ENCODE measurements at places on chromosomes 13 and 19.

DNA sequence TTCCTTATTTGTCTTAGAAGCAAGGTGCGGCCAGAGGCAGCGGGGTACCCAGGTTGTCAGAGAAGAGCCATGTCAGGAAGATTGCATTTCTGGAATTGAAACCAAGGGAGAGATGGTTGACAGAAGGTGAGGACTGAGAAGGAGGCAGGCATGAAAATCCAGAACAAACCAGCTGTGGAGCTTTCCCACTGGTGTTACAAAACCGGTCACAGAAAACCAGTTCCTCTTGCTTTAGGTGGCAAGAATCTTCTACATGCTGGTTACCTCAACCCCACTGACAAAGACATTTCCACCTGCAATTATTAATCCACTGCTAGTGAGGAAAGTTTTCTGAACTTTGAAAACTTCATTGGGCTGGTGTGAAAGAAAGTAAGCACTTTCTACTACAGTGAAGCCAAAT, 64.0 kb upstream of the MED4 start:
- DNase-seq, result no peak

- DNase-seq, result peak; percentile 43
These were observed 66.3 kb downstream of the MAP4K1 start for GRCh38 chr19:38551450-38551813.

DNA sequence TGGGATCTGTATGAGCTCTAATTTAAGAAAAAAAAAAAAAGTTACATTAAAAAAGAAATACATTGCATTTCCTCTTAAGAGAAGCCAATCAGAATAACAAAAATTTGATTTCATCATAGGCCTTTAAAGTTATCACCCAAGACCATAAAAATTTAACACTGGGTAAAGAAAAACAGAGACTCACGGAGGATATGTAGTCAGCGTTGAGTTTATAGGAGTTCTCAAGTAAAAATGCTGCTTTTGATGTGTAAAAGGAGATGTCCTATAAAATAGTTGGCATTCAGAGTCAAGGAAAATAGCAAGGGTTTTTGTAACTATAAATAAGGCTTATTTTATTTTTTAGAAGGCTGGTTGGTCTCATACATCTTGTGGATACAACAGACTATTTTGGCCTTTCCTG, 191.1 kb downstream of the EFNB2 start:
- no peak for DNase-seq

DNA sequence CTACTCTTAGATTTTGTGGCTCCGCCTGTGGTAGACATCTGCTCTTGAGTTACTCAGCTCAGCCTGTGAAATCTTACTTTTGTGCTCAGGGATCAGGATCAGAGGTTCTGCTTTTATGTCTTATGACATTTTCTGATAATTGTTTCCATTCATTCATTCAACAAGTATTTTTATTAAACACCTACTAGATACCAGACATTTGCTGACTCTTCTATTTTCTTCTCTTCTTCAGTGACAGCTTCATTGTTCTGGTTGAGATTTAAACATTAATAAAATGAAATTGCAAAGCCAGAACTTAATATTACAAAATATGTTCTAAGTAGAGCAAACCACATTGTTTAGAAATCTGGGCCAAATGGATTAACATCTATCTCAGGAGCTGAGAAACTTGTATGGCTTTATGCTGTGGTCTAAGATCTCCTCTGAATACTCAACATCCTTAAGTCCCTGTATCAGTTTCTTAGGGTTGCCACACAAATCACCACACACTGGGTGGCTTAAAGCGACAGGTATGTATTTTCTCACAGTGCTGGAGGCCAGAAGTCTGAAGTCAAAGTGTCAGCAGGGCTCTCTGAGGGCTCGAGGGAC, 15.8 kb upstream of the MICU2 start:
- DNase-seq, result no peak

DNA sequence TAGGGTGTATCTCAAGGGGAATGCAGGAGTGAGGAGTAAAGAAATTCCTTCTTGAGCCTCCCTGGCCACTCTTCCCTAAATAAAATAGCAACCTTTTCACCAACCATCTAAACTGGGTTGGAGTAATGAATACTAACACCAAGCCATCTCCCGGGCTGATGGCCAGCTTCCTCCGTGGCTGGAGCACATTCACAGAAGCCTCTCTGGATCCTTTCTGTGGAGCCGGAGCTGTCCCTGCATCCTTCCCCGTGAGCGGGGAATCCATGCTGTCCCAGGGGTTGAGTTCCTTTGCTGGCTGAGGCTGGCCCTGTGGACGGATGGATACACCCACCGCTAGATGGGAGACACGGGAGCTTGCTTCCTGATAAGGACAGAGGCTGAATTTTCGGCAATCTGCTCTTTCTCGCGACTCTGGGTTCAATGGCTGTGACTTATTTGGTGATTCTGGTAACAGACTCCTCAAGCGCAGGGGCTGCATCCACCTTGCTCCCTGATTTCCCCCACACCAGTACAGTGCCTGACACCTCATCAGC, 370.3 kb downstream of the ZNF536 start:
- no peak for DNase-seq

DNA sequence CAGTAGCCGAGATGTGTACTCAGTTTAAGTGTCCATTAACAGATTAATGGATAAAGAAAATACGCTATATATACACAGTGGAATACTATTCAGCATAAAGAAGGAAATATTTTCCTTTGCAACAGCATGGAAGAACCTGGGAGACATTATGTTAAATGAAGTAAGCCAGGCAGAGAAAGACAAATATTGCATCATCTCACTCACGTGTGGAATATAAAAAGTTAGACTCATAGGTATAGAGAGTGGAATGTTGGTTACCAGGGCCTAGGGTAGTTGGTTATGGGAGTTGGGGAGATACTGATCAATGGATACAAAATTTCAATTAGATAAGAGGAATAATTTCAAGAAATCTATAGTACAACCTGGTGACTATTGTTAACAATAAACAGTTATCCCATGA, 210.1 kb downstream of the MAB21L1 start:
- DNase-seq, result no peak

- DNase-seq, result no peak
These were observed 10.6 kb downstream of the CSNK1A1L start for GRCh38 chr13:37094840-37095239.

- DNase-seq, result no peak
These were observed 1.6 kb downstream of the ZSCAN5A start for GRCh38 chr19:56312787-56313657.

DNA sequence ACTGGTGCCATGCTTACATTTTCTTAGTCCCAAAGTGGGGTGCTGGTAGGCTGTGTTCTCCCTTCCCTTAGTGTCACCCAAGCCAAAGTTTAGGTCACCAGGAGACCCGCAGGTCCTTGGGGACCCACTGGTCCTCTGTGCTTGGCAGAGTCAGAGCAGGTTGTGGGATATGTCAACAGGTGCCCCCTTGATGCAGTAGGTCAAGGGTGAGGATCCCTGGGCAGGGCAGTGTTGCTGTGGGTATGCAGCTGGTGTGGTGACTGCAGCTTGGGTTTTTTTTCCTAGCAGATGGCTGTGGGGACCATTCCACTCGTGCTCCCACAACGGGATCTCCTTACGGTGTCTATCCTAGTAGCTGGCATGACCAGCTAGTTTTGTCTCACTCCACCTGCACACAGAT, 23.7 kb downstream of the NHLRC3 start:
- no peak for DNase-seq

GRCh38 chr13:90872491-90873025, 474.9 kb upstream of the MIR17HG start:
- no peak for DNase-seq

- DNase-seq, result no peak
These were observed 1.2 kb upstream of the EEF2 start for GRCh38 chr19:3986260-3987041.

DNA sequence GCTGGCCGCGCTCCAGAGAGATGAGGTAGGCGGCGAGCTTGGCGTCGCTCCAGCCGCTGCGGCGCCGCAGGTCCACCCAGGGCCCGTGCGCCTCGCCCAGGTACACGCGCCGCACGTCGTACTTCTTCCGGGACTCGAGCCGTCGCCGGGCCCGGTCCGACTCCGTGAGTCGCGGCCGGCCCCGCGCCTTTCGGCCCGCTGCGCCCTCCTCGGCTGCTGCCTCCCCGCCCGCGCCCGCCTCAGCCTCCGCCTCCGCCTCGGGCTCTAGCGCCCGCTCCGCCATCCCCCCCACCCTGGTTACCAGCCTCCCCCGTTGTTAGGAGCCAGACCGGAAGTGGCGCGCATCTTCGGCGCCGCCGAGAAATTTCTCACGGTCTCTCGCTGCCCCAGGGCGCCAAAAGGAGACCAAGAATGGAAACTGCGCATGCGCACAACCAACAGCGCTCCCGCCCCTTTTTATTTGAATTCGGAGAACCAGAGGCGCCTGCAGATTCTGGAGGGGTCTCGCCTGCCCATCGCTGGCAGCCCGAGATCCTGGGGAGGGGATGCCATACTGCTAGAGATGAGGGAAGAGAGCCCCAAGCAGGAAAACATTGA, at the start of gene ZNF653:
ZNF653 (minus strand) TSS at position 336 of the 597 bp plus-strand sequence; CDS start at position 283, 53 bp downstream.
- DNase-seq, result peak; percentile 91

DNA sequence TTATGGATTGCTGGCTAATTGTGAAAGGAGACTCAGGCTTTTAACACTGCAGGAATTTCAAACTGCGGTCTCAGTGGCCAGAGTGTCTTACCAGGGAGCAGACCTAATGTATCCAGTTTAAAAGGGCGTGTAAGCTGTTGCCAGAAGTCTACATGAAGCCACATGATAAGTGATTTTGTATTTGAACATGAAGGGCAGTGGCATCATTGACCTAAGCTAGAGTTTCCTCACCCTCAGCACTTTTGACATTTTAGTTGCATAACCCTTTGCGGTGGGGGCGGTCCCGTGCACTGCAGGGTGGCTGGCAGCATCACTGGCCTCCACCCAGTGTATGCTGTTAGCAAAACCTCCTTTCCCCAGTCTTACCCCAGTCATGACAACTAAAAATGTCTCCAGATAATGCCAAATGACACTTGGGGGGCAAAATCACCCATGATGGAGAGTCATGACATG, 23.7 kb upstream of the GPR18 start:
- DNase-seq, result peak; percentile 34

- DNase-seq, result no peak
These were observed 8.4 kb downstream of the MED16 start for GRCh38 chr19:884420-885211.

DNA sequence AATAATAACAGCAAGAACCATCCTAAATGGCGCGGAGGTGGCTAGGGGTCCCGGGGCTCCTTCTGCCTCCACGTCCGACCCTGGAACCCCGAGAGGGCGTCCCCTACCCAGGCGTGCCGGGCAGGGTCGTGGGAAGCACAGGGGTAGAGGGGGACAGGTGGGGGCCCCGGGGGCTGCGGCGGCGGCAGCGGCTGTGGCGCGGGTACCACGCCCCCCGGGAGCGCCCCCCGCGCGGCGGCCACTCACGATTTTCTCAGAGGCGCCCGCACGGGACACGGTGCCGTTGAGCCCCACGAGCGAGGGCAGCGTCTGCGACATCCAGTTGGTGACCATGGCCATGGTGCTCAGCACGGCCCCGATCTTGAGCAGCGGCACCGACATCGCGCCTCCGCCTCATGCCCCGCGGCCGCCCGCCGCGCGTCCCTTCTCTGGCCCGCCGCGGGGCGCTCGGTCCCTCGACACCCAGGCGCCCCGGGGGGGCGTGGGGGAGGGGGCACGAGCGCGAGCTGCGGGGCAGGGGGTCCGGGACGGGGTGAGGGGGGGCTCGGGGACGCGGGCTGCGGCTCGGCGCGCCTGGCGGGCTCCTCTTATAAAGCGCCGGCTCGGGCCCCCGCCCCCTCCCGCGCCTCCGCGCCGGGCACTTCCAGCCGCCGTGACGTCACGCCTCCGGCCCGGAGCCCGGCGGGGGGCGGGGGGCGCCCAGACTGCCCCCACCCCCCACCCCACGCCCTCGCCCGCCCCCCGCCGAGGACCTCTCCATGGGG, 22.9 kb downstream of the OLFM2 start:
- DNase-seq, result no peak

DNA sequence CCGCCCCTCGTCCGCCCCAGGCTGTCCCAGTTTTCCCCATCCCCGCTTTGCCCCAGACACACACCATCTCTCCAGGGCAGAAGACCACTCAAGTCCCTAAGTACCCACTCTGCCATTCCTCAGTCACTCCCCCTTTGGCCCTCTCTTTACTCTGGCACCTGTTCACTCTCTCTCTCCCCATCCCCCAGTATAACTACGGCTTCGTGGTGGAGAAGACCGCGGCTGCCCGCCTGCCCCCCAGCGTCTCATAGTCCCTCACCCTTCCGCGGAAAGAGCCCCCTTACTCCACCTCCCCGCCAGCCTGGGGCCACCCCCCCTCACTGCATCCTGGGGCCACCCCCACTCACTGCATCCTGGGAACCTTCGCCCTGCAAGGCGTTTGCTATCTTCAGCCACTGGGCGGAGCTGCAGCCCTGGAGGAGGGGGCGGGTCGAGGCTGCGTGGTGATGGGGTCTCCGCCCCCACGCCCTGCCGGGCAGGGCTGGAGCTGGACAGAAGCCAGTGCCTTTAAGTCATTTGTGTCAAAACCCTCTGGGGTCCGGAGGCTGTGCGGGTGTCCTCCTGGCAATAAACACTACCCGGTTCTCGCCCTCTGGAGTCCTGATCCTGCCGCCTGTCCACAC, 5.0 kb downstream of the MVB12A start:
- no peak for DNase-seq

GRCh38 chr19:9498183-9498902, at the start of gene ZNF560:
TSS of gene ZNF560 (minus strand) at chr19:9498616. CDS start at chr19:9475313, 23,303 bp downstream.
- DNase-seq, result no peak

GRCh38 chr19:31110336-31110735, 238.9 kb downstream of the TSHZ3 start:
- DNase-seq, result no peak

DNA sequence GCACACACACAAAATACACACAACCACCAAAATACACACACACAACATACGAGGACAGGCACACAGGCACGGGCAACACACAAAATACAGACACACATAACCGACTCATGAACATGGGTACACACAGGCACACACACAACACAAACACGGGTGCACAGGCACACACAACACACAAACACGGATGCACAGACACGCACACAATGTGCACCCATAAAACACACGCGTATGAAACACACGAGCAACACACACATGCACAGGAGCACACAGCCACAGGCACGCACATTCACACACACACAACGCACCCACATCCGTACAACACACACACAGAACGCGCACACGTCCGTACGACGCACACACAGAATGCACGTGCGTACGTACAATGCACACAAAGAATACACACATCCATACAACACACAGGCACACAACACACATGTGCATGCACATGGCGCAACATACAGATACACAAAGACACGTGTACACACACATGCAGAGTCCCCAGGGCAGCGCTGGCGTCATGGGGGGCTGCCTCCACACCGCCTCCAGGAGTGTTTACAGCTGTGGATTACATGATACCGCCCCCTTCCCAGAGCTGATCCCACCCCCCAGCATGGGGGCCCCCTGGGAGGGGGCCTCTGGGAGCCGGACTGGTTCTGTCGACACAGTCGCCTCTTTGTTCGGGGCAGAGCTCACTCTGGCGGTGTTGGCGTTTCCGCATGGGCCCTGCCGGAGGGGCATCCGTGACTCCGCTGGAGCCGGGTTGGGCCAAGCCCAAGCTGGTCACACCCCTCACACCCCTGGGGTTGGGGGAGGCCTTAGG, 2.9 kb downstream of the SBNO2 start:
- DNase-seq, result no peak

All from stimulated activated CD8-positive, alpha-beta memory T cell treated with anti-CD3 and anti-CD28 coated beads, Interleukin-4, amount 100 ng/mL, for 24 hours (primary cell).